ENCODE measurements at places on chromosomes 16 and 17.

GRCh38 chr16:88948781-88949490 lies 28.1 kb downstream of the CBFA2T3 start:
- no peak for DNase-seq

DNA sequence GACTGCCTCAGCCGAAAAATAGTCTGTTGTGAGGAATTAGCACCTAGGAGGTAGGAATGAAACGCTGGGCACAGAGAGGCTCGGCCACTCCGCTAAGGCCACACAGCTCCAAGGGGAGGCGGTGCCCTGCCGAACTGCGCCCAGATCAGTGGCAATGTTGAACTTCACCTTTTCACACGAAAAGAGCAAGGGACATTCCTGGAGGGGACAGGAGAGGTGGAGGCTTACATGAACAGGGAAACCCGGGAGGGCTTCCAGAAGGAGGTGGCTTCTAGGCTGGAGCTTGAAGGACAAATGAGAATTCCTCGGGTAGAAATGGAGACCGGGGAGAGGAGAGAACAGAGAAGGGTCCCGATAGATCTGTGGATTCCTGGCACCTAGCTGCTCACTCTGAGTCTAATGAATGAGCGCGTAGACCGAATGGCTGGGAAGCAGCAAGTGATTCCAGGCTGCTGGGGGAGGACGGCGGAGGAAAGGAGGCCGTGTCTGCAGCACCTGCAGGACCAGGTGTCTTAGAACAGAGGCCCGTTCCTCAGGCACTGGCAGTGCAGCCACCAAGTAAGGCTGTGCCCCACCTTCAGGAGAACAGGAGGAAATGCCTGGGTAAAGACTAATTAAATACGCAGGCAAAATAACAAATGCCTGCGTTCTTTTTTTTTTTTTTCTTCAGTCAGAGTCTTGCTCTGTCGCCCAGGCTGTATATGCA lies 722 bp upstream of the SLC38A10 start:
- DNase-seq: peak; percentile 43

- DNase-seq: no peak
Observed at GRCh38 chr17:49452661-49453060, 38.0 kb upstream of the PHB1 start.

DNA sequence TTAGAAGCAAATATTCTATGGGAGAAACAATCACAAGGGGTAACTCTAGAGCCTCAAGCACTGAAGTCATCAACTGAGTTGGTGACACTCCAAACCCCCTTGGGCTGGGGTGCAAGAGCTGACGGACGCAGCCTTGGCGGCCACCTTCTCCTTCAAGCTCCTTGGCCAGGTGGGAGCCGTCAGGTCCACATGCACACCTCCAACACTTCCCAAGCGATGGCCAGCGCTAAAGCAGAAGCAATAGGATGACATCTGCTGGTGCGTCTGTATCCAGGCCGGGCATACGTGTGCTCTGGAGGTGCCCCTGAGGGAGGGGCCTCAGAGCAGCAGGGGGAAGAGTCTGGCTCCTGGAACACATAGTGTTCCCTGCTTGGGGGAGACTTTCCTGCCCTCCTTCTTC lies 12.2 kb upstream of the FOXJ1 start:
- DNase-seq: no peak

DNA sequence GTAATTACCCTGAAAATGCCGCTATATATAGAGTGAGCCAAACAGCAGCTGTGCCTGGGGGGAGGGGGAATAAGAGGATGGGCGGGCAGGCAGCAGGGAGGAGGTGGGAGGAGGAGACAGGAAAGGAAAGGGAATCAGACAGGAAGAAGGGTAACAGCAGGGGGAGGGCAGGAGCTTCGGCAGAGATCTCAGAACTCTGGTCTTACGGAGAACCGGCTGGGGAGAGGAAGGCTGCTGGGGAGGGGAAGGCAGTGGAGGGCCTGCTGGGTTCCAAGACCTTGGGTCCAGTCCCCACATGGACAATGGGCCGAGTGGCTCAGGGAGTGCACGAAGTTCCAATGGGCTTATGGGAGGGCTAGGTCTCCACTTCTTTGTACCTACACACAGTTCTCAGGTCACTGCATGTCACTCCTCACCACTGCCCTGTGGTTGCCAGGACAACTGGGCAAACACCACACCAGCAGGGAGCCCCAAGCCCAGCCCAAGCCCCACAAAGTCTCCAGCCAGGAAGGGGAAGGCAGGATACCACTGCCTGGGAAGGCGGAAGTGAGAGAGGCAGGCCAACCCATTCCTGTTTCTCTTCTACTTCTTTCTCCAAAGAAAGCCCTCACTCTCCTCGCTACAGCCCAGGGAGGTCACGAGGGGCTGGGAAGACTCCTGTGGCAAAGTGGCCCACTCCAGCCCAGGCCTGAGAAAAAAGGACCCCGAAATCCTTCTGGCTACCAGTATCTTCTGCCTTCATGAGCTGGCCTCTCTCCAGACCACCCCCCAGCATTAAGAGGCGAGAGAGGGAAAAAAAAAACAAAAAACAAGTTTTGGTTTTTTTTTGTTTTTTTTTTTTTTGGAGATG lies 25.3 kb downstream of the G6PC3 start:
- peak; percentile 86 for DNase-seq

DNA sequence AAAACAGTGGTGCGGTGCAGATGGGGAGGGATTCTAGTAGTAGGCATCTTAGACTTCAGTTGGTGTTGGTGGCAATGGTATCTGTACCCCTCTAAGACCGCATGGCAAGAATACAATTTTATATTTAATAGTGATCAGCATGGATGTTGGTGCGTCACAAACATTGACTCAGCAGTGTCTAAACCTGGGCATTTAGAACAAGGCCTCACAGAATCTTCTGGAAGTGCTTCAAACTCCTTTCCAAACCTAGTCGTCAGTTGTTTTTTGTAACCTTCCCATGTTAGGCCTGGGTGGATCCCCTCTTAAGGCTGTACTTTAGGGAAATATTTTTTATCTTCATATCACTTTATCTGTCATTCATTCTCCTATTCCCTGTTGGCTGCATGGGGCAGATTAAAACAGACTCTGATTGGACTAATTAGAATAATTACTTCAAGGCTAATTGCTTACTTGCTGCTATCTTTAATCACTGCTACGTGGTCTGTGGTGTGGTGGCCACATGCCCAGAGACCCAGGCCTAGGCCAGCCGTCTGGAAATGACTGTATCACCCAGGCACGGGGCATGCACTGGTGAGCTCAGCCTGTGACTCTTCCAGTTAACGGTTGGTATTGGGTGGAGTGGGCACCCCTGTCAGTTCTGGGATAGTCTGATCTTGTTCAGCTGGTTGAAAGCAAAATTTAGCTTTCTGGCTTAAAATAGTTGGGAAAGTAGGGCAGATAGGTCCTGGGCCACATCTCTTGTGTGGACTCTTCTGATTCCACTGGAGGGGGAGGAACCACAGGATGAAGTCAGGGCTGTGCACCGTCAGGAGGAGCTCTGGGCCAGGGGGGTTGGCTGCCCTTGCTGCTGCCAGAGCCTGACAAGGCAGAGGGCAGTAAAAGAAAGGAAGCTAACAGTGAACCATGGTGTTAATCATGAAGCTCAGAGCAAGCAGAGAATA lies 4.5 kb downstream of the ALKBH5 start:
- DNase-seq: no peak

GRCh38 chr16:56478281-56479049 lies 27.1 kb downstream of the OGFOD1 start:
- DNase-seq: peak; percentile 56

GRCh38 chr16:27721531-27722181 lies 171.7 kb downstream of the KATNIP start:
- DNase-seq: peak; percentile 76

GRCh38 chr16:22225060-22225459 lies 19.0 kb downstream of the EEF2K start:
- no peak for DNase-seq

GRCh38 chr16:78706637-78707036 lies 607.2 kb downstream of the WWOX start:
- no peak for DNase-seq

DNA sequence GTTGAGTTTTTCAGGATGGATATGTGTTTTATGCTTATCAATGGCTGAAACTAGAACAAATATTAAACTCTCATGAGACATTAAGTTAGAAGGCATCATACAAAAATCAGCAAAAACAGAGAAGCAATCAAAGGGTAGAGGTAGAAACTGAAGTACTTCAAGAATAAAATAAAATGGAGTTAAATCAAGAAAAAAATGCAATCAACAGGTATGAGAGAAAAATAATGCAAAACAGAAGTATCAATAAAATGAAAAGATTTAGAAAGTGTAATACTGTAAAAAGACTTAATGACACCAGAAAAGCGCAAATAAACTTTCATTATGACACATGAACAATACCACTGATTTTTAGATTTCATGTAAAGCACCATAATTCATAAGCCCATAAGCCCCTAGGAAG lies 112.3 kb downstream of the SKAP1 start:
- DNase-seq: no peak

GRCh38 chr16:85611444-85612190 lies 1.5 kb upstream of the GSE1 start:
- DNase-seq: peak; percentile 72

GRCh38 chr17:82957961-82958561 lies 118.2 kb upstream of the ZNF750 start:
- DNase-seq: no peak

DNA sequence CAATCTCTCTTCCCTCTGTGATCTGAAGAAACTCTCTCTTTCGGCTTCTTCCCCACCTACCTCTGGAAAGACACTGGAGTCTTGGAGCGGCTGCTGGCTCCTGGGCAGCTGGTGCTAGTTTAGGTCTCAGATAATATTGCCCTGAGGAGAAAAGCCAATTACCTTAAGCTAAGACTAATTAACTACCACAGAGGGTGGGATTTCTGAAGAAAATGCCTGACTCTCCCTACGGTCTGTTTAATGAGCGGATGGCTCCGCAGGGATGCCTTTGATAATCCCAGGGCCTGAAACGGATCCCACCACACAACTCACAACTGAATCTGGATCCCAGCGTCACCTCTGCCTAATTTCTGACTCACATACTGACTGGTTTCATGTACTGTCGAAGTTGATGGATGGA lies 127.0 kb upstream of the NLRP1 start:
- DNase-seq: no peak

- no peak for DNase-seq
Observed at GRCh38 chr17:79877041-79877440, 37.8 kb upstream of the CBX4 start.

DNA sequence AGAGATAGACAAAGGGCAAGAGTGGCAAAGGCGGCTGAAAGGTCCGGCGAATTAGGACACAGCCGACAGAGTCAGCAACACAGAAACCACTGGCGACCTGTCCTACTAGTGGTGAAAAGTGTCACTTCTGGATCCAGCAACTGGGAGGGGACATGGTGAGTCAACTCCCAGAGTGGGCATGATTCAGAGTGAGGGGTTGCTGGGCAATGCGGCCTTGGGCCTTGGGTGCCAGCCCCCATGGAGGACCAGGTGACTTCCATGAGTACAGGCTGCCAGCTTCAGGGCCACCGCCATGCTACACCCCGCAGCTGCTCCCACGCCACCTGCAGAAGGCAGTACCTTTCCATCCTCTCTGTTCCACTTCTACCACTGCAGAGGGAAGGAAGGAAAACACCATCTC lies 110.6 kb downstream of the ZFHX3 start:
- no peak for DNase-seq

- DNase-seq: no peak
Observed at GRCh38 chr17:34895383-34895782, 65.9 kb downstream of the CCT6B start.

- no peak for DNase-seq
Observed at GRCh38 chr17:75181110-75181509, 1.6 kb downstream of the SUMO2 start.

DNA sequence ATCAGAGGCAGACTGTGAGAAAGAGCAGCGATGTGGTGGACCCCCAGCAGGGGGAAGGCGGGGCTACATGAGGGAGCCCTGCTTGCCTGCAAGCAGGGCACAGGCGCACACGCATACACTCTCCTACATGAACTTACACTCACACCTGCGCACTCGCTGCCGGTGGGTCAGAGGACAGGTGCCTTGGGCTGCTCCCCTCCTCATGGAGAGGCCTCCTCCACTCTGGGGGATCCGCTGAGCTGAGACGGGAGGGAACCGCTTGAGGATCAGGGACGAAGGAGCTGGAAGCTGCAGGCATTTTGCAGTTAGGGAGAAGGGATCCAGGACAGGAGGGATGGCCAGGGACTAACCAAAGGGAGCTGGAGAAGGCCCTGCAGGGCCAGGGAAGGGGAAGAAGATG lies 14.2 kb downstream of the OSBPL7 start:
- no peak for DNase-seq

DNA sequence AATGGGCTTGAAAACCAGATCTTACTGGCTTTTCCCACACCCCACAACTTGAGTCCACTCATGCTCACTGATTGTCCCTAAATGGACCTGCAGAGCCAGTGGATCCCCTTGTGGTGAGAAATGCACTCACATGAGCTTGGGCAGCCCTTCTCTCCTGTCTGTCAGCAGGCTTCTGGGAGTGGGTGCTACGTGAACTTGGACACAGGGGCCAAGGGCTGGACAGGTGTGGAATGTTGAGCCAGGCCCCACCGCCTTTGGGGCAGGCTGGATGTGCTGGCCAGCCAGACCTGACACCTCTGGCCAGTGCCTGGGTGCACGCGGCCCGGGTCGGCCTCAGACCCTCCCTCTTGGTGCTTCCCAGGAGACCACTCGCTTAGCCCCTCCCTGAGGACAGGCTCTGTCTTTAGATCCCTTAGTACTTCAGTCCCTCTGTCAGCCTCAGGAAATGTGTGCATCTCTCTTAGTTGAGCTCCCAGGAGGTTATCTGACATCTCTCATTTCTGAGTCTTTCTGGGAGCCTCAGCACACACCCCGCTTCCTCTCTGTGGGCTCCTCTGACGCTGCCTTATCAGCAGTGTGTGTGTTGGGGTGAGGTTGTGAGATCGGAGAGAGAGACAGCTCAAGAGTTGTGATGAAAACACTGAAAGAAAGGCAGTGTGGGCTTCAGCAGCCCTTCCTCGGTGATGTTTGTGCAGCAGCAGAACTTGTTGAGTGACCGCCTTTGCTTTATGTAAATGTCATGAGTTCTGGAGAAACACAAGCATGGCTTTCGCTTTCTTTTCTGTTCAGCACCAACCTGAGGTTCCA lies 117.0 kb downstream of the RAB11FIP4 start:
- DNase-seq: peak; percentile 39

GRCh38 chr17:72812823-72813222 lies 279.7 kb downstream of the SLC39A11 start:
- no peak for DNase-seq

Measured in GF-D8 (cell line).